ENCODE measurements at places on chromosomes 12 and 14.

- DNase-seq: no peak
These were observed 414.9 kb downstream of the APAF1 start for GRCh38 chr12:99059824-99060511.

- DNase-seq: no peak
These were observed 539.3 kb upstream of the TBX3 start for GRCh38 chr12:115223322-115223721.

DNA sequence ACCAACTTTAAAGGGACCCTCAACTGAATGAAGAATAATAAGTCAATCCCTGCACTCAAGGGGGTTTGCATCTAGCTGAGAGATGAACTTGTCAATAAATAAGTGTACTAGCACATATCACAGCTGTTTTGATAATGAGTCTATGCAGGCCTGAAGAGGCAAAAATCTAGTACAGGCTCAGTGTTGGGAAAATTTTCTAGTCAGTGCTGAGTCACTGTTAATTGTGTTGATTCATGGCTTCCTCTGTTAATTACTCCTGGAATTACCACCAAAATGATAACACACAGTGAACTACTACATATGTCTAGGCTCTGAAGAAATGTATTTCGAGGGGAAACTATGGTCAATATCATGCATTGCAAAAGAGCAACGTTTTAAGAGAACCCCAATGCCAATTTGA lies 18.9 kb downstream of the SNRPF start:
- no peak for DNase-seq

DNA sequence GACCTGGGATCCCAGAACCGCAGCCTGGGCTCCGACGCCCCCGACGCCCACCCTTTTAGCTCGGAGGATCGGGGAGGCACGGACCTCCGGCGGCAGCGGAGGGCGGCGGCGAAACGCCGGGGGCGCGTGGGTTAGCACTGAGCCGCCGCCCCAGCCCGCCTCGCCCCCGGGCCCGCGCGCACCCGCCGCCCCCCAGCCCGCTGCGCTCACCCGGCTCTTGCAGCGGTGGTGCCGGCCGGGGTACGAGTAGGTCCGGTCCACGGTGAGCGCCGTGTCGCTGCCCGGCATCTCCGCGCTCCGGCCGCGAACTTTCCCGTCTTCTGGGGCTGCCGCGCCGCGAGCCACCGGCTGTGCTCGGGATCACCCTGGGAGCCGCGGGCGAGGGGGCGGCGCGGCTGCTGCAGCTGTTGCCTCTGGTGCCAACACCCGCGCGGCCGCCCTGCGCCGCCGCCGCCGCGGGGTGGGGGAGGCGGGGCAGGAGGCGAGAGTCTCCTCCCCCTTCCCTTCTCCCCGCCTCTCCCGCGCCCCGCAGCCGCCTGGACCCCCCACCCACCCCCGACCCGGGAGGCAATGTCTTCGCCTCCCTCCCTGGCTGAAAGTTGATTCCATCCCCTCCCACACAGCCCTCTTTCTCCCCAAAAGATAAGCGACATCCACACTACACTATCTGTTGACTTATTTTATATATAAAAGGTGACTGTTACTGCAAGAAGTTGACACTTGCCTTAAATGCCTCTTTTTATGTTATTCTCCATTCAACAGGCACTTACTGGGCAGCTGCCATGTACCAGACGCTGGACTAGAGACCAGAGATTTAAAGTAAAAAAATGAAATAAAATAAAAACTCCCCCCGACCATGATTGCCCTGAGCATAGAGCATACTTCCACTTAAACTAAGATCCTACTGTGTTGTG lies at the start of gene TMCC3:
Gene TMCC3 (minus strand): TSS at position 415 of the 914 bp plus-strand sequence. CDS start 127 bp downstream, at position 288.
- DNase-seq: no peak

DNA sequence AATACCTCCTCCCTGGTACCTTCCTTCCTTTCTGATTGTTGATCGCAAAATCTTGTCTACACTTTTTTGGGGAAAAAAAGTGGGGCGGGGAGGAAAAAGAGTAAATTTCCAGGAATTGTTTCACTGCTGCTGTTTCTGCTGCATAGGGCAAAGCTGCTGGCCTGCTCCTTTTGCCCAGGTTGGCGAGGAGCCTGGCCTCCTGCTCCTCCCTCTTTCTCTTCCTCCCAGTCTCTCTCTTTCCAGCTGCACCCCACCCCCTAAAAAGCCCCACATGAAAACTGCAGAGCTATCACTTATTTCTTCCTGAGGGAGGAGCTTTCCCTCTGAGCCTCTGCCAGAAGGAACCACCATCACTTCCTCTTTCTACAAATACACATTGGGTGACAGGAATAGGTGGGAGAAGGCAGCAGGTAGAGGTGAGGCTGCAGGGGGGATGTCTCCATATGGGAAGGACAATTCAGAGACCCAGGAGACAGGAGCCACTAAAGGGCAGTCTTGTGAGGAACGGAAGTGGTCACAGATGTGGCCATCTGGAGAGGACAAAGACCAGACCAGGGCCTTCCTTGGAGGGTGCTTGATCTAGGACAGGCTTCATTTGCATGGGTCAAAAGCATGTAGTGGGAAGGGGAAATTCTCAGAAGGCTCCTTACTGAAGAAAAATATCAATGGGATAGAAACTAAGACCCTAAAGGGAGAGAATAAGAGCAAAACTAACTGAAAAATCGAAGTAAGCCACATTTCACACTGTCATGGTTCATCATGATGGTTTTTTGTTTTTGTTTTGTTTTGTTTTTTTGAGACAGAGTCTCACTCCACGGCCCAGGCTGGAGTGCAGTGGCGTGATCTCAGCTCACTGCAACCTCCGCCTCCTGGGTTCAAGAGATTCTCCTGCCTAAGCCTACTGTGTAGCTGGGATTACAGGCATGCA lies 14.8 kb downstream of the ZBTB39 start:
- DNase-seq: no peak

- DNase-seq: no peak
These were observed 18.9 kb downstream of the DEGS2 start for GRCh38 chr14:100140452-100141078.

DNA sequence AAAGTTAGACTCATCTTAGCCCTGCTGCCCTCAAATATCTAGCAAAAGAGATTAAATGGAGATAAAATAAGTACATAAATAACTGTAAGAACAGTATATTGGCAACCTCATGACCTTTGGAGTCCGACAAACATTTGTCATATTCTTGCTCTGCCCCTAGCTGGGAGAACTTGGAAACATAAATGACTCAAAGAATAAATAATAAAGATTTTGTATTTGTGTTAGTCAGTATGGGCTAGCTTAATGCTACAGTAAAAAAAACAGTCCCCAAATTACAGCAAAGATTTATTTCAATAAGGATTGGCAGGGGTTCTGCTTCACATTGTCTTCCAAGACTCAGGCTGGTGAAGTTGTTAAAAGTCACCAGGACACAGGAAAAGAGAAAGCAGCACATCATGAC lies 220.7 kb downstream of the EGLN3 start:
- DNase-seq: no peak

DNA sequence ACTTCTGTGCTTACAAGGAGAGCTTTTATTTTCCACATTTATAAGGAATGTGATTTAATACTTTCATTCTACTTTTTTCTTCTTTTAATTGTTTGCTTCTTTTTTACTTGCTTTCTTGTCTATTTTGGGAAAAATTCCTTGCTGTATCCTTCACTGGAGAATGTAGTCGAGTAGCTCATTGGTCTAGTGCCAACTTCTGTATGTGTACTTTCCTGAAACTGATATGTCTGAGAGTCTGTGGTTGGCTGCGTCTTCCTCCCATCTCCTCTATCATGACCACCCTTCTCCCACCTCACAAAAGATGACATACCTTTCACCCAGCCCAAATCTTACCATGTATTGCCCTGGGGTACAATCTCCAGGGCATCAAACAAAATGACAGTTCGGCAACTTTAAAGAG lies 51.8 kb downstream of the MSRB3 start:
- DNase-seq: no peak

- no peak for DNase-seq
These were observed 1.7 kb downstream of the ARHGAP9 start for GRCh38 chr12:57477710-57478681.

DNA sequence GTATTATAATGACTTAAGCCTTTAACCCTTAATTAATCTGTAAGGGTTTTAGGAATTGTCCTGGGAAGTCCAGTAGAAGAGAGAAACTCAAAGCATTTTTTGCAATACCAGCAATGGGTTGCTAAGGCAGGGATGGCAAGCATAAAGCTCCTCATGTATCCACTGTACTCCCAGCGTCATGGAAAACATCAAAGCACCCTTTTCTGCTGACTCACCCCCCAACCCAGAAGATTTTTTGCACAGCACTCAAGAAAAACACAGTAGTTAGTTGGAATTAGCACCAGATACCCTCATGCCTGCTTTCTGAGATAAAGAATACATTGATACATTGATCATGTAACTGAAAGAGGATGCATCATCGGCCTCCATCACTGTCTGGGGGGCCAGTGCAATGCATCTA lies 199.1 kb upstream of the CNOT2 start:
- no peak for DNase-seq

DNA sequence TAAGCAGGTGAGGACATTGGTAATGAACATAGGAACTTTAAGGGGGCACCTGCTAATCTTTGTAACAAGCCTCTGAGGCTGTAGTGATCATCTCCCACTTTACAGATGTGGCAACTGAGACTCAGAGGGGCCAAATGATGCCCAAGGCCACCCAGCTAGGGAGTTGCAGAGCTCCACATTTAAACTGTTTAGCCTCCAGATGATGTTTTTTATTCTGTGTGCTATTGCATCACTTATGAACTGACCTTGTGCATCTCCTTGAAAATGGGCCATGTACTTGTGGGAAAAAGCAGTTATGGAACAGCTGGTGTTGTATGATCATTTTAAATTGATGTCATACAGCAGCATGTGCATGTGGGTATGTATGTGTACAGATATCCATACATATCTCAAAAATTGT lies 41.4 kb downstream of the TPCN1 start:
- no peak for DNase-seq

- no peak for DNase-seq
These were observed 43.9 kb upstream of the FBRSL1 start for GRCh38 chr12:132445884-132446632.

- no peak for DNase-seq
These were observed 1.9 kb downstream of the GPR68 start for GRCh38 chr14:91242635-91243034.

- DNase-seq: no peak
These were observed 4.4 kb downstream of the TRMT61A start for GRCh38 chr14:103533137-103533998.

GRCh38 chr14:68934066-68934465 lies 45.0 kb downstream of the ACTN1 start:
- no peak for DNase-seq

DNA sequence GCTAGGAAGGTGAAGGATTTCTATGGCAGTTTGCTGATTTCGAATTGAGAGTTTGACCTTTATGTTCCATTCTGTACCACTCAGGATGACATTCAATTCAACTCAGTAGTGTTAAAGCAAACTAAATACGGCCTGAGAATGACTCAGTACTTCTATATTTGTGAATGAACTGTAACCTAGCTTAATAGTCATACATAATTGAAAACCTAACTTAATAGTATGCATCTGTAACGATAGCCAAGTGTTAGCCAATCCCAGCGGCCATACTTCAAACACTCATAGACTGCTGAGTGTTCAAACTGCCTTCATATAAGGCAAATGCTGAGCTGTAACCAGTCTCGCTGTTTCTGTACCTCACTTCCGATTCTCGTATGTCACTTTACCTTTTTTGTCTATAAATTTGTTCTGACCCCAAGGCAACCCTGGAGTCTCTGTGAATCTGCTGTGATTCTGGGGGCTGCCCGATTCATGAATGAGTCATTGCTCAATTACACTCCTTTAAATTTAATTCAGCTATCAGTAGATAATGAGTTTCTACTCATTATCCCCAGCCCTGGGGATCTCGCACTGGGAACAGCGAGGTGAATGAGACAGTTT lies 98.5 kb upstream of the SLC24A4 start:
- no peak for DNase-seq

- DNase-seq: no peak
These were observed 60.6 kb downstream of the ARL6IP4 start for GRCh38 chr12:123041042-123041531.

DNA sequence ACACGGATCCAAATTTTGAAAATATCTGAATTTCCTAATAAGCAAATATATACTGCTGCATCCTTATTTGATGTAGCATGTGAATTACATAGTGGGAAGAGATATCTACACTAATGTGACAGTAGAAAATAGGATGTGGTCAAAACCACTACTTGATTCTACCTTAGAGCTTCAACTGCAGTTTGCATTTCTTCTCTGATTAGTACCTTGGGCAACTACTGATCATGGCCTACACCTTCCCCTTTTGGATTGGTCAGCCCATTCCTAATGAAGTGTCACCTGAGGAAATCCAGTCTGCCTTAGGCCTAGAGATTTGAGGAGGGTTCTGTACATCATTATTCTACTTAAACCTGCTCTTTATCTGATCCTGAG lies 10.7 kb downstream of the LLPH start:
- DNase-seq: no peak

DNA sequence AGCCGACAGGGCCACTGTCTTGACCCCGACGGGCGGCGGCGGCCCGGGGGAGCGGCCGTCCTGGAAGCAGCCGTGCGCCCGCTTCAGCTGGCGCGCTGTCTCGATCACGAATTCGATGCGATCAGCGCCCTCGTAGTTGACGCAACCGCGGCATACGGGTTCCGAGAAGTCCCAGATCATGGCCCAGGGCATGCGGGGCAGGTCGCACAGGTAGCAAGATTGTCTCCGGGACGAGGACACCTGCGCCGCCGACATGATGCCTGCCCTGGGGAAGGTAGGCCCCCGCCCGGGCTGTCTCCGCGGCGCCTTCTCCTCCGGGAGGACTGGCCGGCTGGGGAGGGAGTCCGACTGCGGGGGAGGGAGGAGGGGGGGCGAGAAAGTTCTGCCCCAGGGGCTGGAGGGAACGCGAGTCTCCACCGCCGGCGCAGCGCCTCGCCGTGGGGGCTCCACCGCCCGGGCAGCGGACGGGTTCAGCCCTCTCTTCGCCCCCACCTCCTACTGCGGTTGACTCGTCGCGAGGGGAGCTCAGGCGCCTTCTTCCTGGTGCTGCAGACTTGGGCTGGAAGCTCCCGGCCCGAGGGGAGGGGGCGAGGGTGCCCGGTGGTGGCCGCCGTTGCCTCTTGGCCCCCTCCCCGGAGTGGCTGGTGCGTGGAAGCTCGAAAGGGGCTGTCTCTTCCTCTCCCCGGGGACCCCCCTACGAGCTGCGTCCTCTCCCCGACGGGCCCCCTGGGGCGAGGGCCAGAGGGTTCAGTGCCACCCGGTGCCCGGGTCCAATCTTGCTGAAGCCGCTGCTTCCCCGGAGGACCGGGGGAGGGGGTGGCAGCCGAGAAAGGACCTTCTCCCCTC lies 747 bp downstream of the IRF2BPL start:
- no peak for DNase-seq

DNA sequence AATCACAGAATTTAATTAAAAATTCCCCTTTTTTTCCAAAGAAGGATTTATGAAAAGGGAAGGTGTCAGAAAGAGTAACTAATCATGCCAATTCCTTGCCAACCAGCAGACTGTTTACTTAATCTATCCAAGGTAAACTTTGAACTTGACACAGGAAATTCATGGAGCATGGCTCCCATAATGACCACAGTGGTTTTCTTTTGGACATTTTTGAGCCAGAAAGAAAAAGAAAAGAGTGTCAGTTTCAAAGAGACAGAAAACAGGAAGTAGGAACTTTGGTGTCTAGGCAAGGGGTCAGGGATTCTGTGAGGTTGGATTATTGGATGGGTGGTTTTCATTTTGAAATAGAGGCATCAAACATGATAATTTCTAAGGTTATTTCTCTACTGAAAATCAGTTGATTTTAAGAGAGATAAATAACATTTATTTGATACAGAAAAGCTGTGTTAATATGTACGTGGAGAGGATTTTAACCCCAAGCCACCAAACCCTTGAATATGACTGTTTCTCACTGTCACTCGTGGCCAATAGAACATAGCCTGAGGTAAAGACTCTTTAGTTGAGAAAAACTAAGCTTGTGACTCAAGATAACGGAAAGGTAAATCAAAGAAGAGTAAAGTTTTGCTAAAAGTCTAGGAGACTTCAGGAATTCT lies 196.1 kb downstream of the TTC6 start:
- no peak for DNase-seq

Measured in activated naive CD8-positive, alpha-beta T cell treated with anti-CD3 and anti-CD28 coated beads, Interleukin-2, amount 50 U/mL, for 16 hours (primary cell).